Right atrium auricular region (tissue), 2 donors: ENCODE measurements at places on chromosomes 16 and 17. TPM values are rescaled to one million over a fixed set of nuclear protein-coding genes. Genes with fewer than 3 reads are reported as not detected.

- no peaks in the 10 kb centered on the region for H3K27me3 ChIP-seq
- H3K36me3 ChIP-seq = no peaks in the 10 kb centered on the region
- H3K4me3 ChIP-seq = no peak overlapping the region
- DNase-seq = no peak
These were observed 42.8 kb downstream of the CDK5R1 start for GRCh38 chr17:32529604-32530003.

DNA sequence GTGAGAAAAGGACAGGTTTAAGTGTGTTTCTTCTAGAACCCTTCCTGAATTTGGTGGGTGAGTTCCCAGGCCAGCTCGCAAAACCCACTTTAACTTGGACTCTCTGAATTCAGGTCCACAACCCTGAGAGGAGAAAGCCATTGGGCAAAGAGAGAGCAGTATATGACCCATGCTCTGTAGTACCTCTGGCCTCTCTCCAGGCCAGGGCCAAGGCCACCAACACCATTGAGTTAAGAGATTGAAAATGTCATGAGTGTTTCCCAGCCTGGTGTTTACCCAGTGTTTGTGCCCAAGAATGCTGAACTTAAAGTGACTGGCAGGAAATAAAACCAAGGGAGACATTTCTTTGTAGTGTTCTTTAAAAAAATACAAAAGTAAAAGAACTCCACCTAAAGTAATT lies 410.4 kb upstream of the CDH5 start:
- H3K27me3 ChIP-seq = no peaks in the 10 kb centered on the region
- H3K36me3 ChIP-seq = no peaks in the 10 kb centered on the region
- no peak overlapping the region for H3K27ac ChIP-seq

DNA sequence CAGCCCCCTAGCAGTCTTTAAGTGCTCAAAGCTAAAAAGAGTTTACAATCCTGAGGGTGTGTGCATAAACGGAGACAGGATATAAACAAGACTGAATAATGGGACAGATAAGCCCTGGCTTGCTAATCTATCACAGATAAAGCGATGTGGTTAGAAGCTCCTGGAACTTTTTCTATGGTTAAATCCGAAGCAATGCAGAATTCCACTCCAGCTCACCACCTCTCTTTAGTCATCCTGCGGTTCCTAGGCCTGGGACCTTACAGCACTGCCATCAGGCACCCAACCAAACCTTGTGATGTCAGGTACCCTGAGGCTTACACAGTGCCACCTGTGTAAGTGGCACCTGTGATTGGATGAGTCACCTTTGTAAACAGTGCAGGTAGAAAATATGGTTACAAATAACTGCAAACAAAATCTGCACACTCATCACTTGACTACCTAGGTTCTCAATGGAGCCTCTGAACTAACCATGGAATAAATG lies 31.5 kb upstream of the B4GALNT2 start:
- no peak overlapping the region for H3K27ac ChIP-seq
- no peaks in the 10 kb centered on the region for H3K27me3 ChIP-seq
- no peak overlapping the region for H3K4me3 ChIP-seq
- H3K4me1 ChIP-seq = no peaks in the 10 kb centered on the region

The ADAMTS18 gene
- not detected for total RNA-seq

The SPOP gene
- total RNA-seq = 40.9 TPM

DNA sequence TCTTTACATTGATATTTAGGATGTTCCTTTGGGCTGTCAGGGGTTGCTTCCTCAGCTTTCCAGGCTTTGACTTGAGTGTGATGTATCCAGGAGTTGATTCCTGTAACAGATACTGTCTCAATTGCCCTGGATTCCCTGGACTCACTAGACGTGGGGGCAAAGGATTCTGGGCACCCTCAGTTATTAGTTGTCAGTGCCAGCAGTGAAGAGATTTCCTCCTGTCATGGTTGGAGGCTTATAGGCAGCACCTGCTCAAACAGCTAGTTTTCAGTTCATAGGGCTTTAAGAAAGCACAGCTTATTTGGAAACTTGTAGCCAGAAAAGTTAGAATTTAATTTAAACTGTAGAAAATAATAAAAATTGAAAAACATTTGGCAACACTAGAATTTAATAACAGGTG lies 9.5 kb upstream of the B4GALNT2 start:
- H3K27me3 ChIP-seq = no peaks in the 10 kb centered on the region
- H3K27ac ChIP-seq = no peak overlapping the region
- DNase-seq = no peak
- no peaks in the 10 kb centered on the region for H3K36me3 ChIP-seq
- no peak overlapping the region for H3K4me3 ChIP-seq

The CYB561 gene
- total RNA-seq = 13.4 TPM

The GCGR gene
- not detected for total RNA-seq

DNA sequence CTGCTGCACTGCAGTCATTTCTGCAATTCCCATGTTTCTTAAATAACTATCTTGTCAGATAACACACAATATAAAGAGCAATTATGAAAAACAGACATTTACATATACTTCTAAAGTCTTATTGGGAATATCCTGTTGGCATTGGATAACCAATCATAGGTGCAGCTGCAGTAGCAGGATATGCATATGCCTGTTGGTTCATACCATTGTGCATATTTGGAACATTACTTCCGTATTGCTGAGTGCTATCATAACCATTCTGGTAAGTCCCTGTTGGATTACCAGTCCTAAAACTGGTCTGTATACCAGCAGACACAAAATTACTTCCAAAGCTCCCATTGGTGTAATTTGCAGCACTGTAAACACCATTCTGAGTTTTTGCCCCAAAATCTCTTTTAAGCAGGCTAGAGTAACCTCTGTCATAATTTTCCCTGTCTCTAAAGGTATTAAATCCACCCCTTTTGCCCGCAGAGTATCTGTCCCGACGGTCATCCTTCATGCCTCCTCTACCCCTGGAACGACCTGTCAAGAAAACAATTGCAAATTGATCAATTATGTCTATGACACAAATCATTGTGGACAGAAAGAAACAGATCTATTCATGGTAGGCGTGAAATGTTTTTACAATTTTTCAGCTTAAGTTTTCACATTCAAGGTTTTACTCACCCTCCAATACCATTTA lies 3.1 kb upstream of the POLG2 start:
- no peak overlapping the region for H3K27ac ChIP-seq
- H3K36me3 ChIP-seq = peaks cover 75% of the 10 kb centered on the region
- H3K4me1 ChIP-seq = no peaks in the 10 kb centered on the region
- H3K27me3 ChIP-seq = no peaks in the 10 kb centered on the region

The DPEP1 gene
- total RNA-seq = not detected

DNA sequence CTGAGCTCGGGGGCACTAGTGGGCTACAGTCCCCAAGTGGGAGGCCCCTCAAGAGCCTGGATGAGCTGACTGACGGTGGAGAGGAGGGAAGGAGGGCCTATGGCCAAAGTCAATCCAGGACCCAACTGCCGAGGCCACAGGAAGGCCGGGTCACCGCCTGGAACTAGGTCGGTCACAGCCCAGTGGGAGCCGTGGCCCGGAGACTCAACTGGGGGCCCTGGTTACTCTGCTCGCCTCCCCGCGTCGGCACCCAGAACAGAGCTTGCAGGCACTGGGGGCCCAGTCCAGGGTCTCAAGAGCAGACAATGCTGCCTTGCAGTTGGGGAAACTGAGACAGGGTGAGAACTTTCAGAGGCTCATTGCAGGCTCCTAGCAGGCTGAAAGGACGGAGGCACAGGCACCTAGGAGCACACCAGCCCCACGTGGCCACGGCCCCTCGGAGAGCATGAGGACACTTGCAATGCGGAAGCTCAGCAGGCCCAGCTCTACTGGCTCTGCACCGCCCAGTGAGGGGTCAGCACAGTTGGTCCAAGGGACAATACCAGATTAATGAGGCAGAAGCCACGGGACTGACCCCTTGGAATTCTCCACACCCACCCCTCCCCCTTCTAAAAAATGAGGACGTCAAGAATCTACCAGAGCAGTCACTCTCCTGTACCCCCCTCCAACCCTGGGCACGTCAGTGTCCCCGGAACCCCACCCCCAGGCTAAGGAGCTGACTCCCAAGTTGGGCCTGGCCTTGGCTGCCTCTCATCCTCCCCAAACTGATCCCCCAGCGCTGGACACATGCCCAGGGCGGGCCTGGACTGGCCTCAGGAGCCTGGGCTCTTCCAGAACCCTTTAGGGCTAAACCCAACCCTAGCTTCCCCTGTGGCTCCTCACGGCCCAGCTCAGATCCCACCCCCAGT lies 2.2 kb downstream of the HS3ST6 start:
- no peaks in the 10 kb centered on the region for H3K36me3 ChIP-seq
- peaks cover 29% of the 10 kb centered on the region for H3K27me3 ChIP-seq
- H3K4me3 ChIP-seq = no peak overlapping the region
- no peaks in the 10 kb centered on the region for H3K4me1 ChIP-seq

The CDH5 gene
- 47.4 TPM for total RNA-seq

The DPEP2 gene
- 1.6 TPM for total RNA-seq

- no peak for DNase-seq
- H3K36me3 ChIP-seq = no peaks in the 10 kb centered on the region
- no peaks in the 10 kb centered on the region for H3K4me1 ChIP-seq
- no peaks in the 10 kb centered on the region for H3K27me3 ChIP-seq
- no peak overlapping the region for H3K27ac ChIP-seq
- H3K4me3 ChIP-seq = no peak overlapping the region
These were observed 49.9 kb upstream of the COX10 start for GRCh38 chr17:14019186-14019956.
